Fibroblast of skin of abdomen (primary cell): ENCODE measurements at places on chromosomes 5 and 9.

- DNase-seq, result no peak
Measured at GRCh38 chr9:20200991-20201431, 412.2 kb upstream of the SLC24A2 start.

- DNase-seq, result no peak
Measured at GRCh38 chr5:127963931-127964330, 119.6 kb upstream of the SLC12A2 start.

GRCh38 chr5:1867114-1867814 is 15.5 kb downstream of the IRX4 start:
- no peak for DNase-seq

DNA sequence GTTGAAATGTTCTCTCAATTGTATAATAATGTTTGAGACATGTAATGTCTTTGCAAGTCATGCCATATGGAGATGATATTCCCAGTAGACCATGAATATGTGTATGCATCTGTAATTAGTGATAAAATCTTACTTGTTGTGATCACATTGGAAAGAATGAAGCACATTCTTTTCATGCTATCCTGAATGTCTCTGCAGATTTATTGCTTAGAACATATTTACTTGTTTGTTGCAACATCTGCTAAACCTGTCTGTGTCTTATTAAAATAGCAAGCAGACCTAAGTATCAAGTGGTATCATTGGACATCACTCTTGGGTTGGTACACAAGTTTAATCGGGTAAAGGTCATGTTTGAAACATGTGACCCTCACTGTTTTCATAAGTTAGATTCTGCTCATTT is 265.5 kb upstream of the CD180 start:
- DNase-seq, result peak; percentile 23

- no peak for DNase-seq
Measured at GRCh38 chr5:41815261-41815660, 55.0 kb downstream of the OXCT1 start.

DNA sequence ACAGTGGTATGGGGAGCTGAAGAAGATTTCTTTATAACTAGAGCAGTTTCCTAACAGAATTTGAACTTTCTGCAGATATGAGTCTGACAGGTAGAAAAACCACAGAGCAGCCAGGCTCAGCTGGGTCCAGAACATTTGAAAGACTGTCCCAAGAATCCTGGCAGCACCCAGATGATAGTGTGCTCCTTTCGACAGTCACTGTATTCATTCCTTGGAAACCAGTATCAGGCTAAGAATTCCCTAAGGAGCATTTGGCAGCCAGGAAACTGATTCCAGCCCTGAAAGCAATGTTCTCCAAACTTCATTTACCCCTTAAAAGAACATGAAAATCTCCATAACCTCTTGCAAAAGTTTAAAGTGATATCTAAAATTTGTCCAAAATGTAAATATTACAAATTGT is 123.0 kb upstream of the MTAP start:
- peak; percentile 38 for DNase-seq

DNA sequence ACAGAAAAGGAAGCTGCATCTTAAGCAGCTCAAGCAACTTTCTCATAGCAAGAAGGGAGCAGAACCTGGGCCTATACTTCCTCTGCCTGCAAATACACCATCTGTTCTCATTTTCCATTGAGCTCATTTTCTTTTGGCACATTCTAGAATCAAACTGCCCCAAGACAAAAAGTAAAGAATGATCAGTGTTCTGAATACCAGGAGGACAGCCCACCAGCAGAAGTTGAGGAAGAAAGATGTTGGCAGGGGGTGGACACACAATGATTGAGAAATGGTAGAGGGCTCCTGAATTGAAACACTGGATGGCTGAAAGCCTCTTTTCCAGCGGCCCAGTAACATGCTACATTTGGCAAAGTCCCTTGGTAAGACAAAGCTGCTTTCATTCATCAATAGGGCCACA is 171.8 kb downstream of the MED10 start:
- no peak for DNase-seq

GRCh38 chr9:133732639-133733408 is 5.3 kb downstream of the SARDH start:
- no peak for DNase-seq

- DNase-seq, result no peak
Measured at GRCh38 chr5:150219142-150219541, 29.3 kb downstream of the SLC6A7 start.

- no peak for DNase-seq
Measured at GRCh38 chr5:134128648-134128995, 14.1 kb downstream of the TCF7 start.

DNA sequence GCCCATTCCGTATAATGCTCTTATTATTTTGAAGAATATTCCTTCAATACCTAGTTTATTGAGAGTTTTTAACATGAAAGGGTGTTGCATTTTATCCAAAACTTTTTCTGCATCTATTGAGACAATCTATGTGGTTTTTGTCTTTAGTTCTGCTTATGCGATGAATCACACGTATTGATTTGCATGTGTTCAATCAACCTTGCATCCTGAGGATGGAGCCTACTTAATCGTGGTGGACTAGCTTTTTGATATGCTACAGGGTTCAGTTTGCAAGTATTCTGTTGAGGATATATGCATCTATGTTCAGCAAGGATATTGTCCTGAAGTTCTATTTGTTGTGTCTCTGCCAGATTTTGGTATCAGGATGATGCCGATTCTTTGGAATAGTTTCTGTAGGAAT is 1070.3 kb upstream of the CDH18 start:
- no peak for DNase-seq

- DNase-seq, result no peak
Measured at GRCh38 chr5:172488221-172488620, 33.9 kb upstream of the SH3PXD2B start.

DNA sequence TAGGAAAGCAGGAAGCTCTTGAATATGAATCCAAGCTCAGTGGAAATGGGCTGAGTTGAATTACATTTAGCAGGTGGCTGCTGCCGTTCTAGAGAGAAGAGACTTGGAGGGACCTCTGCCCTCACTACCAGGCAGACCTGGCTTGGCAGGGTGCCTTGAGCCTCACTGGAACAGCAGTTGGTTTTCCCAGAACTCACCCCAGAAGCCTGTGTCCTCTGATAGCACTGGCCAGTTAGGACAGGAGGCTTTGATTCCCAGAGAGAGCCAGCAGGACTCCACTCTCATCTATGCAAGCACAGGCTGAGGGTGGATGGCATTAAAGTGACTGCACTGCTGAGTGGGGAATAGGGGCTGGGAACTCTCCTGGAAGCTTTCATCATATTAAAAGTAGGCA is 54.8 kb downstream of the PWWP2A start:
- DNase-seq, result no peak

GRCh38 chr5:22611327-22611726 is 241.8 kb downstream of the CDH12 start:
- no peak for DNase-seq

DNA sequence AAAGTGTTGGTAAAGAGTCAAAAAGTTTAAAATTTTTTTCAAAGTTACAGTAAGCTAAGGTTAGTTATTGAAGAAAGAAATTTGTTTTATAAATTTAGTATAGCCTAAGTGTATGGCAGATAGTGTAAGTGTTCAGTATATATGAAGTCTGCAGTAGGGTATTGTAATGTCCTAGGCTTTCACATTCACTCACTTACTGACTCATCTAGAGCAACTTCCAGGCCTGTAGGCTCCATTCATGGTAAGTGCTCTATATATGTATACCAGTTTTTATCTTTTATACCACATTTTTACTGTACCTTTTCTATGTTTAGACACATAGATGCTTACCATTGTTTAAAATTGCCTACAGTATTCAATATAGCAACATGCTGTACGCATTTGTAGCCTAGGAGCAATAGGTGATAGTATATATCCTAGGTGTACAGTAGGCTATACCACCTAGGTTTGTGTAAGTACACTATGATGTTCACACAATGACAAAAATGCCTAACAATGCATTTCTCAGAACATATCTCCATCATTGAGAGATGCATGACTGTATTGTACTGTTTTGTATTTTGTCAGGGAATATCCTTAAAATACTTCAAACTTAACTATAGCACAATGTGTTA is 38.5 kb downstream of the CYSTM1 start:
- DNase-seq, result no peak

DNA sequence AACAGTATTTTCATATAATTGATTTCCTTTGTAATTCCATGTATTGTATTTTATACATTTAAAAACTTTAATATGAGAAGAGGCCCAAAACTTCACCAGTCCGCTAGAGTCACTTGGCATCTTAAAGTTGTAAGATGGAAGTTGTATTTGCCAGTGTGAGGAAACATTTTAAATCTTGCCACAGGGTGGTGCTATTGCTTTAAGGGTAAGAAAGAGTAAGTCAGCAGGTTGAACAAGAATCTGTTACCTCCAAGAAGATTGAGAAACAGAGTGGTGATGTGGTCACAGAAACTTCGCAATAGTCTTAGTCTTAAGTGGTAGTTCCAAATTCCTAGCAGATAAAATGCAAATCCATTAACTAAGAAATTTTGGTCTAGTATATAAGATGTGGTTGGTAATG is 39.8 kb upstream of the RANBP6 start:
- DNase-seq, result peak; percentile 73

- DNase-seq, result no peak
Measured at GRCh38 chr5:135223891-135224625, 175.0 kb downstream of the MACROH2A1 start.

DNA sequence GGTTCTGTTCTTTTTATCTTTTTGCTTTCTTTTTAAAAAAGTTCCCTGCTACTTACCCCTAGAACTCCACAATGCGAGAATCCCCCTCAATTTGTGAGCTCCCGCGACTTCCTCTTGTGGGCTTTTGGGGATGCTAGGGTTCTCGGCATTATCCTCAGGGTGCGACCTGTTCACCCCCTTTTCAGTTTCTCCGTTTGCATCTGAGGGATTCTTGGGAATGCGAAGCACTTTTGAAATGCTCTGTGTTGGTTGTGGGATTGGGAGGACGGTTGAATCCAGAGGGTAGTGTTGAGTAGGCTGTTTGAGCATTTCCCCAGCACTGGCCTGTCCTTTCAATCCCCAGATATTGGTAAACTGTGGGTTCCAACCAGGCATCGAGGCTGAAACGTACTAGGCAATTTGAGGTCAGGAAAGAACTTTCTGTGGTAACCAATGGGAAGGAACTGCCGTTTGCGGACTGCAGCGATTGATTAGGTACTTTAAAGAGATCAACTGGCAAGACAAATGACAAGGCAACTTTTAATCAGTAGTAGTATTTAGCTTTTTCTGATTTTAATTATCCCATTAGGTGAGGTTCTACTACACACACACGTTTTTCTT is 415 bp downstream of the XRCC4 start:
- peak; percentile 31 for DNase-seq

DNA sequence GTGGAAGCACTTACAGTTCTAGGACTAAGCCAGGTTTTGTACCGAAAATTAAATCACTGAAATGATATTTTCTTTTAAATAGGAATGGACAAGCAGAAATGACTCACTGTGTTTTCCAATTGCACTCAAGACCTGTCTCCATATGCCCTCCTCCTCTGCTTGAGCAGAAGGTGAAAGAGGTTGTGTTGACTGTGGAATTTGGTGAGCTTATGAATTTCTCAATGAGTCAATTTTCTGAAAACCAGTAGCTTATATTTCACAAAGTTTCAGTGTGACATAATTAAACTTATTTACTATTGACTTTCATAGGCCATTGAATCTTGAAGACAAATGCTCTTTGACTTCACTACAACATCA is 249.9 kb downstream of the NPR3 start:
- no peak for DNase-seq

- no peak for DNase-seq
Measured at GRCh38 chr5:138276402-138277054, 2.1 kb upstream of the GFRA3 start.

- no peak for DNase-seq
Measured at GRCh38 chr5:35370871-35371270, 140.6 kb upstream of the PRLR start.

GRCh38 chr5:126640866-126641265 is 40.1 kb downstream of the PHAX start:
- no peak for DNase-seq

DNA sequence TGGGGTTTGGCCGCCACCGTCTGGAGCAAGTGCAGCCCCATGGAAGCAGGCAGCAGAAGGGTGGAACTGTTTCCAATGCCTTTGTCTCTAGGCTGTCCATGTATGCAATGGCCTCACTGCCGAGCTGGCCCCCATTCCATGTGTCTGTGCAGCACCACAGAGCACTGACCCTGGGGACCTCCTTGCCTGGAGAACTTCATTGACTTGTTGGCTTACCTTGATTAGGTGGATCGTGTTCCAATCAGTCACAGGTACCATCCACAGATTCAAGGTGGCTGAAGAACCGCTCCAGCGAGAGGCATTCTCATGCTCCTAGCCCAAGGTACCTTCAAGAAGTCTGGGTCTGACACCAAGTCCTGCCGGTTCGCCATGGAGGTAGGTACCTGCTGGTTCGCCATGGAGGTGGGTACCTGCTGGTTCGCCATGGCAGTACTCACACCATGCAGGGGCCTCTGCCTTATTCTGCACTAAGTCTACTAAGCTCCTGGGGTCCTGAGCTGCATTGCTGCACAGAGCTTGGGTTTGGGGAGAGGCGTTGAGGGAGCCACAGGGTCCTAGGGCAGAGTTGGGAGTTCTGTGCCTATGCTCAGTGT is 358.3 kb upstream of the IRX1 start:
- DNase-seq, result no peak

GRCh38 chr5:180112181-180112861 is 40.8 kb upstream of the RNF130 start:
- DNase-seq, result no peak

DNA sequence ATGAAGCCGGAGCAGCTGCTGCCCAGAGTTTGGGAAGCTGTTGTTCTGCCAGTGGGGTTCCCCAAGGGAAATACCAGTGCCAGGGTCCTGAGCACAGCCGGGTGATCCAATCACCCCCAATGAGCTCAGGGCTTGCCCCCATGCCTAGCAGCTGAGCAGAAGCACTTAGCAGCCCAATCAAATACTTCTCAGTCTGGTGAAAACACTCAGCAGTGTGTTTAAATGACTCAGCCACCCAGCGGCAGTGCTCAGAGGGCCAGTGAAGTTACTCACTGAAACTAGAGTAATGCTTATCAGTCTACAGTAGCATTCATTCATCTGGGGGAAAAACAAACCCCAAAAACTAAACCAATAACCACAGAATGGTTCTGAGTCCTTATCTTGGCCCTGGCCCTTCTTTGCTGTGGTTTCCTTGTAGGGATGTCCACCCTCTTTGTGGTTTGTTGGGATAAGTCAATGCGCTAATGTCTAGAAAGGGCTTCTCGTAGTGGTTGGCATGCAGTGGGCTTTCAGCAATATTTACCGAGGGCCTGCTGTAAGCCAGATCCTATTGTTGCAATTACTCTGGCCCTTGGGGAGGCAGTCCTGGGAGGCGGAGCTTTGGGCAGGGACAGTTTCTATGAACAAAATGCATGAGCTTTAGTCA is 43.1 kb downstream of the LHX2 start:
- DNase-seq, result peak; percentile 75

DNA sequence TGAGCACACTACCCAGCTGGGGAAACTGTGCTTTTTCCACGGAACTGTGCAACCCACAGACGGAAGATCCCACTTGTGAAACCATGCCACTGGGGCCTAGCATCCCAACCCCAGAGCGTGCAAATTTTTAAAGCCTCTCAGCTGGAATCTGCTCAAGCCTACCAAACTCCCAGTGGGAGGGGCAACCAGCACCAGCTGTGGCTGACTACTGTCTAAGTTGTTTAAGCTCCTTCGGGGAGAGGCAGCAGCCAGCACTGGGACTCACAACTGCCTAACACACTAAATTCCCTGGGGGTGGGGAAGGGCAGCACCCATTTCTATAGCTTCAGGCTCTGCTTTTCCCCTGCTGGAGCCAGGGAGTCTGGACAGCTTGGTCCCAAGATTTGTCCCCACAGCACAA is 287.6 kb upstream of the MSX2 start:
- no peak for DNase-seq

- DNase-seq, result no peak
Measured at GRCh38 chr5:176133877-176134276, 104.3 kb upstream of the SIMC1 start.
